ENCODE measurements at places on chromosomes 2 and 18.
A peak's percentile ranks its signal among the peaks of the same experiment; 100 is the strongest.

DNA sequence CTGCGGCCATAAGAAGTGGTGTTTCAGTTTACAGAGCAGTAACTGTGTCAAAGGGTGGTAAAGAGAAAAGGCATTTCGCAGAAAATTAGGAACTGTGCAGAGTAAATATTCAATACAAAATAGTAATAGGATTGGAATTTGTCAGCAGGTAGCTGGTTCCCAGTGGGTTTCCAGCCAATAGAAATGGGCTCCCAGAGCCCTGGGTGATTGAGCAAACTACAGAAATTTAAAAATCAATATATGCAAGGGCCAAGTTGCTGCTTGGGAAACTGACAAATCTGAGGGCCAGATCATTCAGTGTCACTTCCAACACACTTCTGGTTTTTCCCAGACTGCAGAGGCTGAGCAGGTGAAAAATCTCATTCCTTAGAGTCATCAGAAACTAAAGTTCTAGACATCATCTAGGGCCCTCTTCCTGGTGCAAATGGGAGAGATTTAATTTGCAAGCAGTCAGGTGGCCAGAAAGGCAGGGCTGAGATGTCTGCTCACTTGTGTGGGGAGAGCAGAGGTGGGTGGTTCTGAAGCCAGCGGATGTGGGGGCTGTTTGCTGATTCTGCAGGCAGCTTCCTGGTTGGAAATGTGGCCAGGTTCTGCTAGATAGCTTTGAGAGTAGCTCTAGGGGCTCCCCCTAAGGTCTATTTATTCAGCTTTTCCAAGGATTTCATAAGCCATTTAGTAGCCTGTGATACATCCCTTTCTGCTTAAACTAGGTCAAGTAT lies 182.4 kb downstream of the NCK2 start:
- DNase-seq, result peak; percentile 90

GRCh38 chr2:36824273-36824672 lies 127.8 kb downstream of the VIT start:
- DNase-seq, result no peak

GRCh38 chr2:64657411-64657810 lies 3.7 kb upstream of the SERTAD2 start:
- DNase-seq, result no peak

GRCh38 chr18:55587418-55588110 lies 428 bp downstream of the TCF4 start:
- DNase-seq, result no peak

DNA sequence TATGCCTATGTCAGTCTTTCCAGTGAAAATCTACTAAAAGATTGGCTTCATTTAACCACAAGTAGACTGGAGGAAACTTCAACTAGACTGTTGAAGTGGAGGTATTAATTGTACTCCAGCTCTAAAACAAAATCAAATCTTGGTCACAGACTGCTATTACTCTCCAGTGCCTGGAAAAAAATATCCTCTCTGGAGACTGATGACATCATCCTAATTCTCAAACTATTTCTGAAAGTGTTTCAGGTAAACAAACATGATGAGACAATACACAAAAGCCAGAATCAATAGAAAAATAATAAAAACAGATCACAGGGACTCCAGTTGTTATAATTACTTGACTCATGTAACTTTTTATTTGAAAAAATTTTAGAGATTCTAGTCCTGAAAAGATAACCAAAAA lies 87.7 kb upstream of the MYO3B start:
- DNase-seq, result no peak

DNA sequence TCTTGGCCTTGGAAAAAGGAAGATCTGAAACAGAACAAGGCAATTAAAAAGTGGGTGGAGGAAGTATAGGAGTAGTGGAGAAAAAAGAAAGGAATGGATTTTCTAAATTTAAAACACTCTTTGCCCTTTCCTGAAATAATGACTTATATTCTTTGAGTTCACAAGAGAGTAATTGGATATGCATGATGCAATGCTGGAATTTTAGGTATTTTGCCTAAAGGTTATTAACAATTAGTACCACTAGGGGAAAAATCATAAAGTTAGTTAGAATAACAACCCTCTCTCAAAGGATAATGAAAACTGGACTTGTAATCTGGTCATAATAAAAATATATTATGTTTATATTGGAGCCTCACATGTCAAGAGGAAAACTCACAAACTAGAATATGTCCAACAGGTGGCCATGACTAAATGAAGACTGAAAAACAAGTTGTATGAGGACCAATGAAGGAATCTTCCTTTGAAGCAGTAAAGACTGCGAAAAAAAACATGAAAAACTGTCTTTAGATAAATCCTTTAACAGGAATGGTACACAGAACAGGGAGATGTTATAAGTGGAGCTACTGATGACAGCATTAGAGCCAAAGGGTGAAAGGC lies 281.8 kb downstream of the NCKAP5 start:
- DNase-seq, result no peak

DNA sequence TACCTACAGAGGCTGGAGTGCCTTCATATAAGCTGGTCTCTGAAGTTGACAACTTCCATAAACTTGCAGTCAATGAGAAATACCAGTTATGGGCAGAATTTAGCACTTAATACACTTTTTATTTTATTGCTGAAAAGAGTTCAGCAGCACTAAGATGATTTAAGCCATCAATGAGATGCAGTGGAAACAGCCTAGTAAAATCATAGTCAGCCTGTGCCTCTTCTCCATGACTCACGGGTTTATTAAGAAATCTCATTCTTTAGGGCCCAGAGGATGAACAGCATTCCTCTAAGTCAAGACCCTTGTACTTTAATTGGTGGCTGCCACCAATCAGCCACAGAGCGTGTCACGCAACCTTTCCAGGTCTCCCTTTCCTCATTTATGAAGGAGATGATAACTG lies 1357.9 kb upstream of the CELF4 start:
- DNase-seq, result no peak

GRCh38 chr2:215028231-215028630 lies 110.2 kb downstream of the ABCA12 start:
- DNase-seq, result no peak
